Bone marrow (tissue), 2 donors: ENCODE measurements at places on chromosomes 5 and 9.

GRCh38 chr5:122392224-122392623 is 80.2 kb downstream of the SNCAIP start:
- no peak for DNase-seq

GRCh38 chr5:164672205-164672604 is 1166.8 kb downstream of the MAT2B start:
- DNase-seq = no peak

- peak; percentile 28 for DNase-seq
Measured at GRCh38 chr5:139746691-139747582, 48.7 kb upstream of the PSD2 start.

DNA sequence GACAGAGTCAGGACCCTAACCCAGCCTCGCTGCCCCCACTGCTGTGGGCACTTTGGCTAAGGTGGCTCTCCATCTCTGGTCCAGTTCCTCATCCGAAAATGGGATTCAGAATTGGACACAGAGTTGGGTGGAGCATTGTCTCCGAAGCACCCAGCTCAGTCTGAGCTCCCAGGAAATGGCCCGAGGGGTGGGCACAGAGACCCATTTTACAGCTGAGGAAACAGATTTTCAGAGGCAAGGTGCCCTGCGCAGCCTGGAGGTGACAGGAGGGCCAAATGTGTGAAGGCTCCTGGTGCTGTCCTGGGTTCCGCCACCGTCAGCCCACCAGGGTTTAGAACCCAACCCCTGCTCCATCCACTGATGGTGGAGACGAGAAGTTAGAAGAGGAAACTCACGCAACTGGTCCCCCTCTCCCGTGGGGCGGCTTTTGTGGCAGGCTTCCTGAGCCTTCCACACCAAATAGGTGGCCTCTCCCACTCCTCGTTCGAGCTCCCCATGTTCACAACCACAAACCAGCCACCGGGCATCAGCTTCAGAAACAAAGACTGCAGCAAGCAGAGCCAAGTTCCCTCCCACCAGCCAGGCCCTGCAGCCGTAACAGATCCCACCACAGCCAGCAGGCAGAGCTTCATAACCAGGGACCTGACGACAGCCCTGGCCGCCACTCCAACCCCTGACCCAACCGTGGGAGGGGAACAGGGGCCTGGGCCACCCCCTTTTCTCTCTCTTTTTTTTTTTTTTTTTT is 90.9 kb upstream of the LMX1B start:
- DNase-seq = no peak

GRCh38 chr5:170275376-170275994 is 22.1 kb downstream of the LCP2 start:
- no peak for DNase-seq

GRCh38 chr5:136135536-136135935 is 2.9 kb downstream of the SMAD5 start:
- no peak for DNase-seq

GRCh38 chr5:129906177-129906887 is 2.1 kb downstream of the CHSY3 start:
- DNase-seq = no peak

DNA sequence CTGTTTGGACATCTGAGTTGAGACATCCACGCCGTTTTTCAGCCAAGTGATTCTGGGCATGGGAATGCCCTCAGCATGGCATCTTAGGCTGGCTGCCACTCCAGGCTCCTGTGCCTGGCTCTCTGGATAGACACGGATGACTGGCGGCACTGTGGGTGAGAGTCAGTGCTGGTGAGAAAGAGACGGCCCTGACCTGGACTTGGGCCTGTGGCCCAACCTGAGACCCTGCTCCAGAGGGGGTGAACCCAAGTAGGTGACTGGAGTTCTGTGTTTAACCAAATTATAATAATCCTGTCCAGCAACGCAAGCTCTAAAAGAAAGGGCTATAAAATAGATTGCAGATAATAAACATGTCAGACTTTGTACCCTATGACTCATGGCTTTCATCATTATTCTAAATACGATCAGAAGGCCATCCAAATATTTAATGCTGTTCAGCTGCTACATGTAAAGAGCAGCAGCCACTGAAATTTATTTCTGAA is 173.9 kb downstream of the HSPA4 start:
- DNase-seq = no peak

GRCh38 chr9:97557606-97558095 is 56.2 kb downstream of the TMOD1 start:
- DNase-seq = no peak

- DNase-seq = no peak
Measured at GRCh38 chr5:176633598-176633997, 3.1 kb downstream of the EIF4E1B start.

- no peak for DNase-seq
Measured at GRCh38 chr5:24353016-24353415, 291.8 kb downstream of the CDH10 start.

DNA sequence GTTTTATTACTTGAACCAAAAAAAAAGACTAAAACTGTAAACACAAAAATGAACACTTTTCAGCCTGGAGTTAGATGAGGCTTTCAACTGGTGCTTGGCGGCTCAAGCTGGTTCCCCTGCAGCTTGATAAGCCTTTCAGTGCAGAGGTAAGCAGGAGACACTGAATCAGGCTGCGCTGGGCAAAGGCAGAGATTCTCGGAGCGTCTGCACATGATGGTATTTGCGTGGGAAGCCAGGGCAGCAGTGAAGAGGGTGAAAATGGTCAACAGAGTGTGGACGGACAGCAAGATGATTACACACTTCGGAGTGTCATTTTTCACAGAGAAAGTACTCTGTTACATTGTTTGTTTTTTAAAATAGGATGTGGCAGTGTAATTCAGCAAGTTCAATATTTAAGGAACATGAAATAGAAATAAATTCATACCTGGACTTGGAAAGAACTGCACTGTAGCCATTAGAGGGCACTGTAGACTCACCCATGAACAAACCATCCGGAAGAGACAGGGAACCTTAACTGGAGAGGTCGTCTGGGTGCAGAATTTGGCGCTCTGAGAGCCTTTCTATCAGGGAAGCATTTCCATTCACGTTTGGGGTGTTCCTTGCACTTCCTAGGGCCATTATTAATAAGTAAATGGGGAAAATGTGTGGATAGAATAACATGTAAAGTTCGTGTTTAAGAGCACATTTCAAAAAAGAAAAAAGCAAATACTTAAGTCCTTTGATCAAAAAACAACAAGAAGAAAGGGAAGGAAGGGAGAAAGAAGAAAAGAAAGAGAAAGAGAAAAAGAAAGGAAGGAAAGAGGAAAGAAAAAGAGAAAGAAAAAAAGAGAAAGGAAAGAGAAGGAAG is 69.8 kb downstream of the ICE1 start:
- DNase-seq = no peak

DNA sequence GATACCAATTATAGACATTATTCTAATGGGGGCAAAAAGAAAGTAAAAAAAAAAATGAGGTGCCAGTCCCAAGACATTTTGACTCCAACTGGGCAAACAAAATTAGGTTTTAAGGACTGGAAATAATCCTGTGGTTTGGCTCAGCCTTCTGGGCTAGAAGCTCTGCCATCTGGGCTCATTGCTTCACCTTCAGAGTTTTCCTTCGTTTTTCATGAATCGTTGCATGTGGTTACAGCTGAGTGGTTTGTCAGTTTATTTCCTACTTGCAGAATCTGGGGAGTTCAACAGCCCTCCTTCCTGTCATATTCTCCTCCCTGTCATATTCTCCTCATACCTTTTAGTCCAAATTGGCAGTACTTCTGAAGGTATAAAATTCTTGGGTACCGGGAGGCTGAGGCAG is 12.0 kb downstream of the UGT3A2 start:
- DNase-seq = no peak

DNA sequence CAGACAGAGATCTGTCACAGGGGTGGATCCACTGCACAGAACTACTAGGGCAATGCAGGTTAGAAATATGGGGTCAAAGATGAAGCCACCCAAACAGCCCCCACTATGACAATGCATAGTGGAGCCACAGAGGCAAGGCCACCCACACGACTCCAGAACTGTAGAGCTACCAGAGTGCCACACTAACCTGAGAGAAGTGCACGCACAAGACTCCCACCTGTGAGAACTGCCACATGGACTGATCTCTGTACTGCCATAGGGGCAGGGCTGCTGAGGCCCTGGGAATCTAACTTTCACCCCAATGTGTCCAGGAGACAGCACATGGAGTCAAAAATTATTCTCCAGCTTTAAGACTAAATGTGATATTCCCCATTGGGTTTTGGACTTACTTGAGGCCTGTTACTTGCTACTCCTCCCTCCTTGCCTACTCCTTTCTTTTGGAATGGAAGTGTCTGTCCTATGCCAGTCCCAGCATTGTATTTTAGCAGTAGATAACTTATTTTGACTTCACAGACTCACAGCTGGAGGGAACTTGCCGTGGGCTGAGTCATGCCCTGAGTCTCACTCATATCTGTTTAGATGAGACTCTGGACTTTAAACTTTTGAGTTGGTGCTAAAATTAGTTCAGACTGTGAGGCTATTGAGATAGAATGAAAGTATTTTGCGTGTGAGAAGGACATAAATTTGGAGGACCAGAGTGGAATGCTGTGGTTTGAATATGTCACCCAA is 853.3 kb downstream of the MAT2B start:
- DNase-seq = peak; percentile 75

DNA sequence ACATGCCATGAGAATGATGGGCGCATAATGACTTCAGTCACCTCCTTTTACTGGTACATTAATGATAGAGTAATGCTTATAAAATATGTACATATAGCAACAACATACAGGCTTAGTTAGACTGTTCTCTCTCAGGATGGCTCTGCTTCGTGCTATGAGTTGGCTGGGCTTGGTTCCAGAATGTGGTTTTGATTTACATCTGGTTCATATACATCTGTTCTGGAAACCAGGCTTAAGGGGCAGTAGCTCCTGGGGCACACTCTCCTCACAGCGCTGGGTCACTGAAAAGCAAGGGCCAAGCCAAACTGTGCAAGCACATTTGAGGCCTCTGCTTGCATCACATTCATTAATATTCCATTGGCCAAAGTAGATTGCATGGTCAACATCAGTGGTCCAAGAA is 44.9 kb downstream of the PCSK1 start:
- no peak for DNase-seq

GRCh38 chr9:80775530-80775929 is 913.8 kb downstream of the TLE1 start:
- DNase-seq = no peak

- no peak for DNase-seq
Measured at GRCh38 chr9:93188426-93189368, 4.8 kb downstream of the WNK2 start.

GRCh38 chr5:74648835-74649293 is 8.3 kb upstream of the ENC1 start:
- no peak for DNase-seq

DNA sequence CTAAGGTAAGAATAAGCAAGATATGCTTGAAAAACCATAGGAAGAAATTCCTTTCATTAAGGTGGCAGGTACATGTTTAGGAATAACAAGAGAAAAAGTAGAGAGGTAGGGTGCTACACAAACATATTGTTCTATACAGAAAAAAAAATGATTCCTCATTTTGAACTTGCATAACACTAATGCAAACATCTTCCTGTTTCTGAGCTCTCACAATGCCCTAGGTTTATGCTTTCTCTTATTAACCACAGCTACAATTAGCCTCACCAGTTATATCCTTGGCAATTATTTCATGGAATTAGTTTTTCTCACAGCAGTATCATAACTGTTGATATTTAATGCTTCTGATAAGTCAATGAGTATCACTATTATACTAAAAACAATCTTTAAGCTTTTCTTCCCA is 20.7 kb downstream of the CEMIP2 start:
- DNase-seq = no peak

- DNase-seq = no peak
Measured at GRCh38 chr5:156197042-156197635, 129.8 kb upstream of the SGCD start.

DNA sequence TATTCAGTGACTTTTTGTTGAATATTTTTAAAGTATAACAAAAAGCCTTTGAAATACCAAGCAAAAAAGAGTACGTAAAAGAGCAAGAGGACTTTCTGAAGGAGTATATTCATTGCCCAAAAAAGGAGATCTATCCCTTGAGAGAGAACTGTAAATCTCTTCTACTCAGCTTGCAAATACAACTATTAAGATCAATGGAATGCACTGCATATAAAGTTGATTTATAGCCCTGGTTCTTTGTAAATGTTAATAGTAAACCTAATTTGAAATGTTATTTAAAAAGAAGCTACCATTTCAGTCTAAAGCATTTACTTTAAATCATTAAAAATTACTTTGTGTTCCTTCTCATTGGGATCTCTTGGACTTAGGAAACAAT is 168.1 kb downstream of the PDE4D start:
- DNase-seq = no peak

DNA sequence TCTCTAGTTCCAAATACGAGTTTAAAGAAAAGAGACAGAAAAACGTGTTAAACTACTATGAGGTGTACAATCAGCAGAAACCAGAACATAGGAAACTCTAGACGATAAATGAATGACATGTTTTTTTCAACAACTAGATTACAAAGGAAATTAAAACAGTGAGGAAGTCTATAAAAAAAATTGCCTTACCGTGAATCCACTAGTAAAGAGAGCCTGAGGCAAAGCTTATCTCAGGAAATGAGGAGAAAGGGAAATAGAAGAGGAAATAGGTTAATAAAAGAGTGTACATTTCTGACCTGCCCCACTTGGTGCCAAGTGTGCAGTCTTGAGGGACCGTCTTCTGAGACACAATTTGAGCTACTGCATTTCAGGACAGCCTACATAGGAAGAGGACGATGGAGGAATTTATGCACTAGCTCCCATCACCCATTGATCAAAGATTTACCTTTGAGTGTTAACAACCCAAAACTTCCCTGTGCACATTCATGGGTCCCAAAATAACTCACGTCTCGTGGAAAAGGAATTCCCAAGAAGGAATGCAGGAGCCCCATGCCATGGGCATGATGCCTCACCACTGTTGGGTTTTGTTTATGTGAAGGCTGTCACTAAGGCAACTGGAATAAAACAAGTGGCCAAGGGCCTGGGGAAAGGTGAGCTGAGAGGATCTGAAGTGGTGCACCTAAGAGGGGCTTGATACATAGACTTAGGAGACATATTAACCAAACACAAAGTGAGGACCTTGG is 53.6 kb upstream of the SLC1A3 start:
- DNase-seq = no peak

DNA sequence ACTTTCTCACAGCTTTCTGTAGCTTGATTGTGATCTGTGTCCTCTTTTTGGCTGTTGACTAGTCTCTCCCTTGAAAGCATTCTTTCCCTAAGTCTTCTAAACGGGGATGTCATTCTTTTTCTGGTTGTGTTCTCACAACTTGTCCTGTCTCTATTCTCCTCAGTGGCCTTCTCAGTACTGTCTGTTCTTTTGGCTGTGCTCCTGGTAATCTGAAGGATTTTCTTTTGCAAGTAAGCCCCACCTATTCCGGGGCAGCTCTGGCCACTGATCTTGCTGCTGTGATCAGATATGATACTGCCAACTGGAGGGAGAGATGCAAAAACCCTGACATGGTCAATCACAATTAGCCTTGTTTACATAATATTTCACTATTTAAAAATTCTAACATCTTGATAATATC is 172.2 kb downstream of the CDC42SE2 start:
- DNase-seq = no peak

GRCh38 chr9:1880038-1880565 is 135.0 kb upstream of the SMARCA2 start:
- DNase-seq = no peak

DNA sequence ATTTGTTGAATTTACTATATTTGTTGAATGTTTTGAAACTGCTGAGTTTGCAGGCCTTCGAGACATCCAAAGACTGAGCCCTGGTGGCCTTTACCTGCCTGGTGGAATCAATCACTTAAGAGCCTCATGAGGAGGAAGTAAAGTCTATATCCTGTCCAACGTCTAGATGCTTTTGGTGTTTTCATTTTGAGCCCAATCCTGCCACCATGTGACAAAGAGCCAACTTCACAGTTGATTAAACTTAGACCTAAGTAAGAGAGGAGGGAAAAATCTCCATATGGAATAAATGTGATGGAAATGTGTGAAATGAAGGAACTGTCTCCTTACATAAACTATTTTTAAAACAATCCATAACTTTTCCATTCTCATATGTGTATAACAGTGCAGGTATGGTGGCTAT is 220.1 kb downstream of the PRR16 start:
- DNase-seq = no peak
